ENCODE measurements at places on chromosomes 6 and 20. TPM values are rescaled to one million over a fixed set of nuclear protein-coding genes. Genes with fewer than 3 reads are reported as not detected.

GRCh38 chr20:18360635-18361034 is 72.3 kb downstream of the ZNF133 start:
- DNase-seq = no peak

ADGB gene
- total RNA-seq = not detected

DNA sequence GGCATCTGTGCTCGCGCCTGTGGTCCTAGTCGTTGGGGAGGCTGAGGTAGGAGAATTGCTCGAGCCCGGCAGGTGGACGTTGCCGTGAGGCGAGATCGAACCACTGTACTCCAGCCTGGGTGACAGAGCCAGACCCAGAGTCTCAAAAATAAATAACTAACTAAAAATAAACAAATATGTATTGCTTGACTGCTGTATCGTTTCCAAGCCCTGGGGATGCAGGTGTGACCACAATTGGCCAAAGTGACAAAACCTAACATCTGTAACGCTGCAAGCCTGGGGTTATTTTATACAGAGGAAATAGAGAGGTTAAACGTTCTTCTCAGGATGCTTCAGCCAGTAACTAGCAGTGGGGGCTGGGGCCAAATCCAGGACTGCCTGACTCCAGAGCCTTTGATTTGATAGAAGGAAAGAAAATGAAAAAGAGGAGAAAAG is 1.9 kb upstream of the SRSF3 start:
- no peak for DNase-seq

GRCh38 chr6:74519163-74519562 is 686.7 kb downstream of the COL12A1 start:
- DNase-seq = peak; percentile 14

C6orf15 gene
- 0.62 TPM for total RNA-seq

- DNase-seq = no peak
These were observed 929 bp downstream of the CDH22 start for GRCh38 chr20:46307139-46307998.

DNA sequence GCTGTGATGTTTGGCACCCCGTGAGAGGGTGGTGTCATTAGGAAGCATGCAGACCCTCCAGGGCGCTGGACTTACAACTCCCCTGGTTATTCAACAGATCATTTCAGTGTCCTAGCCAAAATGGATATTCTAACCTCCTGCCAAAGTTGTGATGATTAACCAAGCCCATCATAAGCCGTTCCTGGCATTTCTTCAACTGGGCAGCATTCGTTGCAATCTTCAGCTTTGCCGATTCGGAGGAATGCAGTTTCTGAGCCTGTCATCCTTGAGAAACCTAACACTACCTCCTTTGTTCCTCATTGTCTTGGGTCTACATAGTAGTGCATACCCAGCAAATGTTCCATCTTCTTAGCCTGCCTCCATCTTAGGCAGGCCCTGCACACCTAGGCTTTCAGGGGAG is 79.2 kb upstream of the MAP3K4 start:
- no peak for DNase-seq

TRMT11 gene
- total RNA-seq = 18.8 TPM

DNA sequence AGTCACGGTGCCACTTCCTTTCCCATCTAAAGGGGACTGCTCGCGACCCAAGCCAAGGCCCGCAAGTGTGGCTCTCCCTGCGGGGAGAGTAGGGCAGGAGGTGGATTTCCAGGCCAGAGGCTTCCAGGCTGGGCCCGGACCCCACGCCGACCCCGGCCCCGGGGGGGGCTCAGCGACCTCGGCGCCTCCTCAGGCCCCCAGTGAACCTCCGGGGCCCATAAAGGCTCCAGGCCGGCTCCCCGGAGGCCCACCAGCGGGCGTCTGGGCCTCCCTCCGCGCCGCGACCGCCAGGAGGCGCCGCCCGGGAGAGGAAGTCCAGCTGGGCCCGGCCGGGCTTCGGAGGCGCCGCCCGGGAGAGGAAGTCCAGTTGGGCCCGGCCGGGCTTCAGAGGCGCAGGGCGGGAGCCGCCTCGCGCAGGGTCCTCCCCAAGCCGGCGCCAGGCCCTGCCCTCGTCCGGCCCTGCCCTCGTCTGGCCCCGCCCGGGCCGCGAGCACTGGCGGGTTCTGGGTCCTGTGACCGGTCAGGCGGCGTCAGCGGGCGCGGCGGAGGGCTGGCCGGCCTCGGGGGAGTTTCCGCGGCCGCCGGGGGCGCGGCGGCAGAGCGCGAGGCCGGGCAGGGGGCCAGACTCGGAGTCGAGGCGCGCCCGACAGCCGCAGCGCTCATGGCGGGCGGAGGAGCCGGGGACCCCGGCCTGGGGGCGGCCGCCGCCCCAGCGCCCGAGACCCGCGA is at the start of gene RAB32:
RAB32 (plus strand) TSS at position 623 of the 729 bp plus-strand sequence; CDS start at position 662, 39 bp downstream.
- DNase-seq = peak; percentile 59

DNA sequence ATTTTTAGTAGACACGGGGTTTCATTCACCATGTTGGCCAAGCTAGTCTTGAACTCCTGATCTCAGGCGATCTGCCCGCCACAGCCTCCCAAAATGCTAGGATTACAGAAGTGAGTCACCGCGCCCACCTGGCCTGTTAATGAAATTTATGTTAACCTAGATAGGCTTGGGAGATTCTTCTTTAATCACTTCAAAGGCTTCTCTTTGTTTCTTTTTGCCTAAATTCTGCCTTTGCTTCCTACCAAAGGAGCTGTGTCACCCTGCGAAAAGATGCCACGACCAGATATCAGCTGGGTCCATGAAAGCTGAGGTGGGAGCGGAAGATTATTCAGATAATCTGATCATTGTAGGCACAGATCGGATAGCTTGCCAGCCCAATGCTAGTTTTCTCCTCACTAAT is 75.3 kb downstream of the GMPR start:
- no peak for DNase-seq

DNA sequence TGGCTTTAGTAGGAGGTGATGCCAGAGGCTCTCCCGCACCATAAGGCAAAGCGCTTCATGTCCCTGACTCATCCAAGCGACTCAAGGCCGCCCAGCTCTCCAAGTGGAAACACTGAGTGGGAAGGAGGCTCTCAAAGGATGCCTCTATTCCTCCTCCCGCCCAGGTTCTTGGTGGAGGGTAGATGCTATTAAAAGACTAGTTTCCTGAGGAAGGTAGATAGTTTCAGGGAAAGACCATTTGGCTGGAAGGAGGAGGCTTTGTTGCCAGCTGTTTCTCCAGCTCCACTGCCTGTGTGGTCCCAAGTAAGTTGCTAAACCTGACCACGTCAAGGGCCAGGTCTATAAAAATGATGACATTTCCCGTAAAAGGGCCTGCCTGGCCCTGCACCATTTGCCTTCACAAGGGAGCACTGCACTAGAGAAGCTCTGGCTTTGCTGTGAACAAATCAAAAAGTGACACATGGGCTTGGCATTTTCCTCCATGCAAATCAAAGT is 48.2 kb downstream of the GMDS start:
- no peak for DNase-seq

LTB gene
- total RNA-seq = 19.3 TPM

UNC5CL gene
- total RNA-seq = 1.8 TPM

SH3BGRL2 gene
- 31.6 TPM for total RNA-seq

DNA sequence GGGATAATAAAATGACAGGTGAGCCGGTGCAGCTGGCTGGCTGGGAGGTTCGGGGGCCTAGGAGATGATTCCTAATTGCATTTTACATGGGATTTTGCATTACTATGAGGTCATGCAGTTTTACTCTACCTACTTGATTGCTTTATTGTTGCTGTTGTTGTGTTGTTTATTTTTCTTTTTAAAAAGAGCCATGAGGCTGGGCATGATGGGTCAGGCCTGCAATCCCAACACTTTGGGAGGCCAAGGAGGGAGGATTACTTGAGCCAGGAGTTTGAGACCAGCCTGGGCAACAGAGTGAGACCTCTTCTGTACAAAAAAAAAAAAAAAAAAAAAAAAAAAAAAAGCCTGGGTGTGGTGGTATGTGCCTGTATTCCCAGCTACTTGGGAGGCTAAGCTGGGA is 104.8 kb downstream of the GJA1 start:
- no peak for DNase-seq

GRCh38 chr6:39100358-39100757 is 14.6 kb downstream of the SAYSD1 start:
- DNase-seq = no peak

Measured in kidney epithelial cell (primary cell).